Activated CD4-positive, alpha-beta T cell treated with anti-CD3 and anti-CD28 coated beads, Interleukin-2, amount 10 ng/mL, durations not matched to agents 7 days and 5 days (primary cell): ENCODE measurements at places on chromosomes 2 and 18.

- DNase-seq: no peak
Measured at GRCh38 chr18:48391868-48392267, 17.3 kb downstream of the ZBTB7C start.

DNA sequence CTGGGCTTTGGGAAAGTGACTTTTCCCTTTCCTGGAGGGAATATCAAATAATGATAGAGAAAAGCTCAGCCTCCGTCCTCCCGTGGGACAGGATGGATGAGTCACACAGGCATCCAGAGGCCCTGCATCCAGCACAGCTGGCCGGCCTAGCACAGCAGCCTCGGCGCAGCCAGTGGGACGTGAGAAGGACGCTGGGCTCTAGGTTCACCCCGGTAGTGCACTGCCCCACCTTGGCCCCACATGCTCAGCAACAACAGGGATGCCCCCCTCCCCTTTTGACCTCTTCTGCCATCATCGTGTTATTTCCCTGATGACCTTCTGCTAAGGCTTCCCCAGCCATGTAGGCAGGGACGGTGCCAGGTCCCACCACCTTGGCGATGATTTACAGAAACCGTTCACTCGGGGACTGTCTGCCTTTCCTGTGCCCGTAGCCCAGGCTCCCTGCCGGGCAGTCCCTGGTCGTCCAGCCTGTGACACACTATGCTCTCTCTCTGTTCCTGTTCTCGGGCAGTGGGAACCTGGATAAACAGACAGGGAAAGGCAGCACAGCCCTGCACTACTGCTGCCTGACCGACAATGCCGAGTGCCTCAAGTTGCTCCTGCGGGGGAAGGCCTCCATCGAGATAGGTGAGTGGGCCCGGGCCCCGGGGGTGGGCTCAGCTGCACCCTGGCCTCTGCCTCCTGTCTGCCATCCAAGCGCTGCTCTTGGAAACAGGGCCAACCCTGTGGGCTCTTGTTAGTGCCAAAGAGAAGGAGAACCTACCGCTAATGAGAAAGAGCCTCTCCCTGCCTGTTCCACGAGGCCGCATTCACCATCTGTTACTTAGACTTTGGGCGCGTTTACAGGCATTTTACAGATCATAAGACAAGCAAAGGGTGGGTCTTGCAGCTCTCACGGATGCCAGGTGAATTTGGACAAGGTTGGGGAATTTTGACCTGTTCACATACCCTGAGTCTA is 44.6 kb downstream of the ITGB1BP1 start:
- no peak for DNase-seq

- peak; percentile 48 for DNase-seq
Measured at GRCh38 chr2:88669482-88670214, 21.8 kb upstream of the RPIA start.

GRCh38 chr18:9868857-9869714 is 16.7 kb upstream of the TXNDC2 start:
- no peak for DNase-seq

GRCh38 chr2:85886590-85886989 is 2.2 kb downstream of the ST3GAL5 start:
- peak; percentile 26 for DNase-seq

- no peak for DNase-seq
Measured at GRCh38 chr2:126990605-126991532, 92.2 kb downstream of the TEX51 start.

DNA sequence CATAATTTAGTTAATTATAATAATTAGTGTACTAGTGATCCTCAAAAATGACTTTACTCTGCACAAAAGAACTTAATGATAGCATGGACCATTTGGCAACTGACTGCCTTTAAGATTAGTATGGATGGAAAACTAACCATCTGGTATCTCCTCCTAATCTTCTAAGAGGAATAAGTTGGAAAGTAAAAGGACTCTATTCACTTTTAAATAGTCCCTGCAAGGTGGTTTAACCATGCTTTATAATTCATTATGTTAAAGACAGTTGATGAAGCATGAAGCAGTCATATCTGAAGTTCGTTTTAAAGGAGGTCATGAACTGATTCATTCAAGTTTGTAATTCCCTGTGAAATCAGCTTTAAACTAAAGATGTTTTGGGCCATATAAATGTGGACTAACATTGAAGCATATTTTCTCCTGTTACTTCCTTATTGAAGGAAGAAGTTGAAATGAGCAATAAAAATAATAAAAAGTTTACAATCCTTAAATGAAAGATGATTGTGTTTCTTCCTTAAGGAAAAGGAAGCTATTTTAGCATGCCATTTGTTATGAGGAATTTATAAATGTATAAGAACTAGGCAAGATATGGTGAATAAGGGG is 446.0 kb downstream of the XIRP2 start:
- no peak for DNase-seq

DNA sequence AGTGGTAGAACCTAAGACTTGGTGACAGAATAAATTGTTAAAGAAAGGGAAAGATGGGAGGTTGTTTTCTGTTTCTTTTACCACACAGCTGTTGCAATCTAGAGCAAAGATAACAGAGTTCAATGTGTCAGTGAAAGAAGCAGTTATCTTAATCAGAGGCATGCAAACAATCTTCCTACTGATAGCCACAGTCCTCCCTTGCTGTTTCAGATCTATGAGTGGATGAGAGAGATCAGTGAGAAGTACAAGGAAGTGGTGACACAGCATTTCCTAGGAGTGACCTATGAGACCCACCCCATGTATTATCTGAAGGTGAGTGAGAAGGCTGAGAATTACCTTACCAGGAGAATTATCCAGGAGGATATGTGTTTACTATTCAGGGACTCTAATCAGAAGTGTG is 15.9 kb downstream of the CPO start:
- DNase-seq: no peak

- no peak for DNase-seq
Measured at GRCh38 chr18:33470216-33470615, 29.7 kb upstream of the CCDC178 start.

- no peak for DNase-seq
Measured at GRCh38 chr2:66426244-66427111, 8.4 kb upstream of the MEIS1 start.

- no peak for DNase-seq
Measured at GRCh38 chr2:127582863-127583861, 47.7 kb downstream of the MYO7B start.

GRCh38 chr2:208252716-208253492 is 2.0 kb downstream of the IDH1 start:
- DNase-seq: no peak

DNA sequence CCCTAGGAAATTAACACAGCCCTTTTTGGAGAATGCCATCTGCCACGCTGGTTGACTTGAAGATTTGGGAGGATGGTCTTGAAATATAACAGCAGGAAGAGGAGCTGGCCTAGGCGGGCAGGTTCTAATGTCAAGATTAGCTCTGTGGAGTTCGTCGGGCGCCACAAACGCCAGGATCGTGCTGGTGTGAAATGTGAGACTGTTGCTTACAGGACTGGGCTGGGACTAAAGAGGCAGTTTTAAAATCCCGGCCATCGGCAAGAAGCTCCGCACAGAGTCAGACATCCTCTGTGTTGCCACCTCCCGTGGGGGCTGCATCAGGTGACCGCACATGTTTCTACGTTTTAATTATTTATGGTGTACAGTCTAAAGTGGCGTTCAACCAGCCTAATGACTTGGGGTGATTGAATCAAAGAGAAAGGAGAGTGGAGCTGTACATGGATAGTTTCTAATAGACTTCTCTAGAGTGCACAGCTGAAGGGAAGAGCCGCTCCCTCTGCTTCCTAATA is 99.4 kb upstream of the BCL11A start:
- DNase-seq: no peak

GRCh38 chr2:241132538-241133435 is 16.5 kb downstream of the PASK start:
- DNase-seq: no peak

- no peak for DNase-seq
Measured at GRCh38 chr2:239666855-239667376, 266.1 kb upstream of the HDAC4 start.

DNA sequence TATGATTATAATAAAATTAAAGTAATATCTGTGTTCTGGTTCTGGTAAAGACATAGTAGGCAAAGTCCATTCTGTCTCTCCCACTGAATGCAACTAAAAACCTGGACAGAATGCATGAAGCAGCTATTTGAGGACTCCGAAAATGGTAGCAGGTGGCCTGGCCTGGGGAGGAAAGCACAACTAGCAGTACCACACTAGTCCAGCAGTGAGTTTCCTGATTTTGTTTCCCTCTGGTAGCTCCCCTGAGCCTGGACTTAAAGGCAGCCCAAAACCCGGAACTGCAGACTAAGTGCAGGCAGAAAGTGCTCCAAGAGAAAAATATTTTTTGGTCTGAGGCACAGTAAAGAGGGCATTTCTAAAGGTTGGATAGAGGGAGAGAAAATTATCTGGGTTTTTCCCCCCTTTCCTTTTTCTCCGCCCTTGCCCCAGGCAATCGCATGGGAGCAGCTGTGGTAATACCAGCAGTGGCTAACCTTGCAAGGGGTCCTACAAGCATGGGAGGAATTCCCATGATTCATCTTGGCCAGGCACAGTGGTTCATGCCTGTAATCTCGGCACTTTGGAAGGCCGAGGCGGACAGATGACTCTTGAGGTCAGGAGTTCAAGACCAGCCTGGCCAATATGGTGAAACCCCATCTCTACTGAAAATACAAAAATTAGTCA is 32.3 kb downstream of the ASXL2 start:
- DNase-seq: no peak

DNA sequence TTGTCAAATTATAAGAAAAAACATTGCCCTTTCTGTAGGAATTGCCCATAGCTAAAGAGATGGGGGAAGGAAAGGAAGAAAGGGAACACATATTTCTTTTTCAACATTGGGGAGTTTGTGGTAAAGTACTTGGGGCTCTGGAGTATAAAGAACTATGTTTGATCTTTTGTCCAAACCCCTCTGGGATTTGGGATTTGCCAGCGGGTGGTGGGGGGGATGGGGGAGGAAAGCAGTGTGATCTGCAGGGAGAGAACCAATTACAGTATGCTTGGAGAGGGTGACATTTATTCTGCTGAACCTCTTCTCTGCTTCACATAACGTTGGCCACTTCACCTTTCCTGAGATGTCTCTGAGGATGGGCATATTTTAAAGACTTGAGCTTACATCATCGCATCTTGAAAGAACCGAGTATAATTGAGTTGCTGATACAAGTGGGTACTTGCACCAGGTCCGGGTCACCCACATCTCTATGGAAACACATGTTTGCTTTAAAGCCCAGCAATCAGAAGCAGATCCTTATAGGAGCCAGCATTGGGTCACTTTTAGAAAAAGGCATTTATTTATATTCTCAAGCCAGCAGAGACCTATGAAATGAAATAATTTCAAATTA is 73.1 kb downstream of the SPATS2L start:
- no peak for DNase-seq

GRCh38 chr2:219662566-219662965 is 35.1 kb downstream of the SLC4A3 start:
- DNase-seq: no peak

DNA sequence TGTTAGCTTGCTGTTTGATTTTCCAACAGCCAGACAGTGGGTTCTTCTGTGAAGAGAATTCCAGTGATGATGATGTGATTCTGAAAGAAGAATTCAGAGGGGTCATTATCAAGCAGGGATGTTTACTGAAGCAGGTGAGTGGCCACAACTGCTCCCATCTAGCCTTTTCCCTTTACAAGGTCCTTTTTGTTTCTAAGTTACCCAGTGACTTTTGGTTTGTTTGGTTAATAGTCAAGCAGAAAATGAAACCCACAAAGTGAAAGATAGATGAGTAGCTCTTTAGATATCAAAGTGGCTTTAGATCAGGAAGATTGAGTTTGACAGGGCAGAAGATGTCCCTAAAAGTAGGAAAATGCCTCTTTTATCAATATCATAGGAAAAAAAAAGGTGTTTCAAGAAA is 23.3 kb downstream of the PLEK start:
- no peak for DNase-seq

GRCh38 chr2:108583903-108584520 is 49.7 kb downstream of the LIMS1 start:
- DNase-seq: peak; percentile 72

DNA sequence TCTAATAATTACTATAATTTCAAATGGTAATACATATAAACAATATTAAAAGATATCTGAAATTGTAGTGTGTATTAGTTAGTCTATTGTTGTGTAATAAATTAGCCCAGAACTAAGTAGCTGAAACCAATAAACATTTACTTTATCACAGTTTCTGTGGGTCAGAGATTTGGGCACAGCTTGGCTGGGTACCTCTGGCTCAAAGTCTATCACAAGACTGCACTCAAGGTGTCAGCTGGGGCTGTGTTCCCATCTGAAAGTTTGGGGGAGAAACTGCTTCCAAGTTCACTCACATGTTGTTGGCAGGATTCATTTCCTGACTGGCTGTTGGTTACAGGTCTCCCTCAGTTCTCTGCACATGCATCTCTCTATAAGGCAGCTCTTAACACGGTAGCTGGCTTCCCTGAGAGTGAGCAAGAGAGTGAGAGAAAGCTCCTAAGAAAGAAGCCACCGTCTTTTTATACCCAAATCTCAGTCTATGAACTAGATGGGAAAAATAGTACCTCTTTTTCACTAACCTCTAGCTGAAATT is 25.6 kb upstream of the WIPF1 start:
- DNase-seq: no peak

DNA sequence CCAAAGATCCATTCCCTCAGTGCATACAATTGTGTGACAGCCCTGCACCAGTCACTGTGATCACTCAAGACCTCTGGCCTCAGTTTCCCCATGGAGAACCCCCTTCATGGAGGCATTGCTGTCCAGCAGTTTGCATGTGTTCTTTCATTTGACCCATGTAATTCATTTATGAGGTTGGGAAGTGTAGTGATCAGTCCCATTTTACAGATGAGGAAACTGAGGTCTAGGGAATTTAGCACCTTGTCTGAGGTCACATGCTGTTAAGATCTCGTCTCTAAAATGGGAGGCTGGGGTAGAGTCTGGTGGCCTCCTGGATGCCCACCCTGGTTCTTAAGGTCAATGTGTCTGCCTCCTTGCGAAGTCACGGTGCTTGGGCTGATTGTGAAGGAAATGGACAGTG is 19.1 kb downstream of the LDLRAD4 start:
- no peak for DNase-seq

- no peak for DNase-seq
Measured at GRCh38 chr18:74632856-74633255, 35.2 kb downstream of the ZNF407 start.

- DNase-seq: no peak
Measured at GRCh38 chr2:11796190-11797171, 50.0 kb downstream of the LPIN1 start.

DNA sequence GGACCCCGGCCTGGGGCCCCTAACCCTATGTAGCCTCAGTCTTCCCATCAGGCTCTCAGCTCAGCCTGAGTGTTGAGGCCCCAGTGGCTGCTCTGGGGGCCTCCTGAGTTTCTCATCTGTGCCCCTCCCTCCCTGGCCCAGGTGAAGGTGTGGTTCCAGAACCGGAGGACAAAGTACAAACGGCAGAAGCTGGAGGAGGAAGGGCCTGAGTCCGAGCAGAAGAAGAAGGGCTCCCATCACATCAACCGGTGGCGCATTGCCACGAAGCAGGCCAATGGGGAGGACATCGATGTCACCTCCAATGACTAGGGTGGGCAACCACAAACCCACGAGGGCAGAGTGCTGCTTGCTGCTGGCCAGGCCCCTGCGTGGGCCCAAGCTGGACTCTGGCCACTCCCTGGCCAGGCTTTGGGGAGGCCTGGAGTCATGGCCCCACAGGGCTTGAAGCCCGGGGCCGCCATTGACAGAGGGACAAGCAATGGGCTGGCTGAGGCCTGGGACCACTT is 16.4 kb downstream of the EMX1 start:
- DNase-seq: no peak
